ENCODE measurements at places on chromosomes 5 and 9.

- no peak for DNase-seq
These were observed 15.6 kb upstream of the CLK4 start for GRCh38 chr5:178642351-178642909.

DNA sequence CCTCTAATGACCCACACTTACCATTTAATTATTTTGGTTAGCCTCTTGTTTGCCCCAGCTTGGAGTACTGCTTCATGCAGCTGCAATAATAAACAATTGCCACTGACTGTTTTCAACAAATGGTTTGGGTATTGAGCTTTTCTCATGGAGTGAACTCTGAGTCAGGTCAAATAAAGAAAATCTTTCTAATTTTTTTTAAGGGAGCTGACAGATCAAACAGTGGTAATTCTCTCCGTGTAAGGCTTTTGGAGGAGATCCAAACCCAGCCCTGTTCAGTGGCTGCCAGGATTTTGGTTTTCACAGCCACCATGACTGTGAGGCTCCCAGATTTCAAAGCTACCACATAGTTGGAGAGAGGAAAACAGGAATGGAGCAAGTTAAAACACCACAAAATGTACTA, 110.7 kb upstream of the EFNA5 start:
- DNase-seq: no peak

DNA sequence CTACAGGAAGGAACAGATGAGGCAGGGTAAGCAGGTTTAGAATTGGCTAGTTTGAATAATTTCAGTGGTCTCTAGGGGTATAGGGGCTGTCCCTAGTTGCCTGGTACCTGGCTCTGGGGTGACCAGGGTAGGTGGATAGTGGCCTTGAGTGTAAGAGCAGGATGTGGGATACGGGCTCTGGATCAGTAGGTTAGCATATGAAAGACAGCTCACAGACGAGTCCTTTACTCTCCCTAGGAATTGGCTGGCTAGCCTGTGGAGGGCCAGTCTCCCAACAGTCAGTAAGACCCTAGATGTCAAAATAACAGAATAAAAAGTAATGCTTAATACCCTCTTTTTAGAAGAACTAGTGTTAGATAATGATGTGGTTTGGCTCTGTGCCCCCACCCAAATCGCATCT, 16.6 kb upstream of the C9orf152 start:
- DNase-seq: no peak

- no peak for DNase-seq
These were observed 21.6 kb downstream of the CCNJL start for GRCh38 chr5:160290751-160291150.

GRCh38 chr5:61486476-61486875, 154.4 kb downstream of the ZSWIM6 start:
- DNase-seq: no peak

DNA sequence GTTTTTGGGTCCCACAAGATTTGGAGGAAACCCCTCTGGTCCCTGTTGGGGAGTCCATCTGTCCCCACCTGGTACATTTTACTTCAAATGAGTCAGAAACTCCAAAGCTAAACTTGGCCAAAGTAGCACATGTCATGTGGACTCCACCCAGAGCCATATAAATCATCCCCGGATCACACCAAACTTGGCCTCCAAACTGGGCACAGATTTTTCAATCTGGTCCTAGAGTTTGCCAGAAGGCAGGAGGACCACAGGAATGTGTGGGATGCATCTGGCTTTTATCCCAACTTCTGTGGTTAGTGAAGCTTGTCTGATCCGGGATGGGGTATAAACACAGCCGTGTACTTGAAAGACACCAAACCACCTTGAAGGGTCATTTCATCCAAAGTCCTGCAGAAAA, 66.3 kb downstream of the MAT2B start:
- no peak for DNase-seq

GRCh38 chr9:2085716-2086115, 70.6 kb downstream of the SMARCA2 start:
- no peak for DNase-seq

DNA sequence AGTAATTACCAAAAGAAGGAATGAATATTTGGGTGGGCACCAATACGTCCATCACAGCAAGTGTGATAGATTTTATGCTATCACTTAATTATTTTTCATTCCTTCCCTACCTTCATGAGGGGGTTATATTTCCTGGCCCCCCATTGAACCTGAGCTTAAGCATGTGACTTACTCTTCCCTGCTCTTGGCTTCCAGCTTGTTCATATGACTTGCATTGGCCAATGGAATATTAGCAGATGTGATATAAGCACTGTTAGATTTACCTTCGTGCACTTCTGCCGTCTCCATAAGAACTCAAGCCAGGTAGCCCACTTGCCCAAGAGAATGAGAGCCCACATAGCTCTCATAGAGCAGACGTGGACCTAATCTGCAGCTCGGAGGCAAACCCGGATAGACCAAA, 99.1 kb upstream of the SMARCA2 start:
- DNase-seq: no peak

DNA sequence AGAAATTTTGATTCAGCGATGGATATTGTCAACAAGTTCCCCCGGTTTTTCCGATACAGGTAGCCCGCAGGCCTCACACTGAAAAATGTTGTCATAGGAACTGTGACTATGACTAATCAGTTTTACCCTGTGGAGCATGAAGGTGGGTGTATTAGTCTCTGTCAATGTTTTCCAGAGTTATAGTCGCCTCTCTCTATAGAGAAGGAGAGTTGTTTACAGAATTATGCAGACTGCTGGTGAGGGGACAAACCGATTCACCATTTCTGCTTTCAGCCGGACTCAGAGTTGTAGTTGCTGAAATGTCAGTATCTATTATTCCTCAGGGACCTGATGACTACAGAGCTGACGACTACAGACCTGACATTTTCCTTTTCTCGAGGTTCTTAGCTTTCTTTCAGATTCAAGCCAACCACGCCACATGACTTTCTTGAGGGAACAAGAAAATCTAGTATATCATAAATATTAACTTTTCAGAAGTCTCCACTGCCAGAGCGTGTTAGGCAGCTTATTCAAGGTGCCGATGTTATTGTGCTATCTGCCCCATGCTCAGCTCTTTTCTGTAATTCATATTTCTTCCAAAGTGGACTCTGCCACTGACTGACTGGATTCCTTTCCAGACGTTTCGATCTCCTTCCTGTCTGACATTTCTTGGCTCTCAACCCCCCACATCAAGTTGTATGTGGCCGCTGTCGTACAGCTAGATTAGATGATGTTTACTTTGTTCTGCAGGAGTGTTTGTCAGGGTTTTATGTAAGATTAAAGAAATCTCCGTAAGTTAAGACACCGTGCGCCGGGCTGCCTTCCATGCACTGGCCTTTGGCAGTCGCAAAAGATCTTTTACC, 178.1 kb downstream of the FGF1 start:
- no peak for DNase-seq

GRCh38 chr5:136529081-136529480, 163.7 kb upstream of the TRPC7 start:
- DNase-seq: no peak

DNA sequence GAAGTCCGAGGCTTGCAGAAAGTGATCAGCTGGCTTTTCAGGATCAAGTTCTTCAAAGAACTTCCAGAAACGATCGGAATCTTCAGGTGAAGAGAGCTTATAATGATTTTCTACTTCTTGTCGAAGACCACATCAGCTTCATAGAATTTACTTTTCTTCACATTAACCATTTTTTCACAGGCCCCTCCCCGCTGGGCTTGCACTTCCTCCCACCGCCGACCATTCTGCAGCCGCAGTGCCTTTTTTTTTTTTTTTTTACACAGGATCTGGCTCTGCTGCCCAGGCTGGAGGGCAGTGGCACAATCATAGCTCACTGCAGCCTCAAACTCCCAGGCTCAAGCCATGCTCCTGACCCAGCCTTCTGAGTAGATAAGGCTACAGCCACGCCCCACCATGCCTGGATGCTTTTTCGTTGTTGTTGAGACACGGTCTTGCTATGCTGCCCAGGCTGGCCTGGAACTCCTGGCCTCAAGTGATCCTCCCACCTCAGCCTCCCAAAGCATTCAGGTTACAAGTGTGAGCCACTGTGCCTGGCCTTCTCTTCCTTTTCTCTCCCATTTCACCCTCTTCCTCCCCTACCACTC, 15.3 kb upstream of the RNF130 start:
- no peak for DNase-seq

DNA sequence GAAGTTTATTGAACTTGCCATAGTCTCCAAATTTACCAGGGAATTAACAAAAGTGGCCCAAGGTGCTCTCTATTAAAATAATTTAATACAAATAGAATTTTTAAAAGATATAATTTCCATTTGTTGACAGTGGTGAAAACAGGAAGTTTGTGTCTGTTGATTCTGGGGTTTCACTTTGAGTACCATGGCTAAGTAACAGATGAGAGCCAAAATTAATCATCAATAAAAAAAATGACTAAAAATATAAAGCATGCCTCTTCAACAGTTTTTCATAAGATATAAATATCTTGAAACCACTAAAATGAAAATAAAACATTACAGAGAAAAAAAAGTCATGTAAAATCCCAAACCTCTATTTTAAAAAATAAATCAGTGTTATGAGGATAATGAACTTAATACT, 49.8 kb downstream of the SGCD start:
- DNase-seq: no peak

- no peak for DNase-seq
These were observed 57.2 kb downstream of the RFX3 start for GRCh38 chr9:3468421-3469205.

DNA sequence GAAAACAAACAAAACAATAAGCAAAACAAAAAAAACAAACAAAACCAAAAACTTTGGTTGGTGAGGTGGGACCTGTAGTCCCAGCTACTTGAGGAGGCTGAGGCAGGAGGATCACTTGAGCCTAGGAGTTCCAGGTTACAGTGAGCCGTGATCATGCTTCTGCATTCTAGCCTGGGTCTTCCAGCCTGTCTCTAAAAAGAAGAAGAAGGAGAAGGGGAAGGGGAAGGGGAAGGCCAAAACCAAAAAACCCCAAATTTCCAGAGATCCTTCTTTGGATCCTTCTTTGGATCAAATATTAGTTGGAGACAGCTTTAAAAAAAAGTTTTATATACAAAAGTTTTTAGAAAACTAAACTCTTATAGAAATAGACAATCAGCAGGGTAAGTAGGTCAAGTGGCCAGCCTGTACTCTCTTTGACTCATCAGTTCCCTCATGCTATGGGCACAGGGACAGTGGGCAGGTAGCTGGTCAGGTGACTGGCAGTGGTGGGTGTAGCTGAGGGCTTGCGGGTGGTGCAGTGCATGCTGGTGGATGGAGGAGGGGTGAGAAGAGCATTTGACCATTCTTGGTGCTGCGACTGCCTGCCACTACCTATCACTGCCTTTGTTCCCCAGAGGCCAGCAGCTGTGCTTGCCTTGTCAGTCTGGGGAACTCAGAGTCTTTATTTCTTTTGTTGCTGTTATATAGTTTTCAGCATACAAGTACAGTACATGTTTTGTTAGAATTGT, 12.6 kb downstream of the RCL1 start:
- DNase-seq: no peak
